ENCODE measurements at places on chromosomes 3 and 15. TPM values are rescaled to one million over a fixed set of nuclear protein-coding genes. Genes with fewer than 3 reads are reported as not detected.

DNA sequence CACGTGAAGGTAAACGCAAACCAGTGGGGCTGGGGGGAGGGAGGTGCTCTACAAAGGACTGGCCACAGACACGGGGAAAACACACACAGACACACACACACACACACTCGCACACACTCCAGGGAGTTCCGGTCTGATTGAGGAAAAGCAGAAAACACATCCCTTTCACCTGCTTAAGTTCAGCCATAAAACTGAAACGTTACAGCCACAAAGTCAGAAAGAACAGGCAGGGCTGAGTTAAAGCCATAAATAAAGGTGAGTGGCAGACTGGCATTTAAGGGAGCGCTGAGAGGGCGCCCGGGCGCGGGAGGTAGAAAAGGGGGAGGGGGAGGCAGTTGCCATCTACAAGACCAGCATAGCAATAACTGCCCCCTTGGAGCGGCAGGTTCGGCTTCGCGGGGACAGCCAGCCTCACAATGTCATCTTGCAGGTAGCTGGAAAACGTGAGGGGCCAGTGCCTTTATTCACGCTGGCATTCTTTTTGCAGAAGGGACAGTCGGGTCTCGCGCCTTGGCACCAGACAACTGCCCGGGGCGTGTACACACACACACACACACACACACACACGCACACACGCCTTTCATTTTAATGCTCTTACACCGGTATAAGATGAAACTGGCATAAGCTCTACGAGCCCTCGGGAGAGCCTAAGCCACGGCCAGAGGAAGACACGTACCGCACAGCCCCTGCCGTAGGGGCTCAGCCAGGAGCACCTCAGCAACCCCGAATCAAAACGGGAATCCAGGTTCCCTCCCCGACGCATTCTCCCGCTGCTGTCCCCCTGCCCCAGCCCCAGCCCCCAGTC is 866 bp downstream of the TNIK start:
- no peak for DNase-seq

GRCh38 chr3:188796122-188796631 is 375.6 kb upstream of the TPRG1 start:
- DNase-seq, result peak; percentile 39

Gene HEMK1
- 27.4 TPM for total RNA-seq

Gene NANOGP8
- total RNA-seq, result not detected

GRCh38 chr3:31213869-31214486 is 318.7 kb upstream of the STT3B start:
- DNase-seq, result peak; percentile 79

DNA sequence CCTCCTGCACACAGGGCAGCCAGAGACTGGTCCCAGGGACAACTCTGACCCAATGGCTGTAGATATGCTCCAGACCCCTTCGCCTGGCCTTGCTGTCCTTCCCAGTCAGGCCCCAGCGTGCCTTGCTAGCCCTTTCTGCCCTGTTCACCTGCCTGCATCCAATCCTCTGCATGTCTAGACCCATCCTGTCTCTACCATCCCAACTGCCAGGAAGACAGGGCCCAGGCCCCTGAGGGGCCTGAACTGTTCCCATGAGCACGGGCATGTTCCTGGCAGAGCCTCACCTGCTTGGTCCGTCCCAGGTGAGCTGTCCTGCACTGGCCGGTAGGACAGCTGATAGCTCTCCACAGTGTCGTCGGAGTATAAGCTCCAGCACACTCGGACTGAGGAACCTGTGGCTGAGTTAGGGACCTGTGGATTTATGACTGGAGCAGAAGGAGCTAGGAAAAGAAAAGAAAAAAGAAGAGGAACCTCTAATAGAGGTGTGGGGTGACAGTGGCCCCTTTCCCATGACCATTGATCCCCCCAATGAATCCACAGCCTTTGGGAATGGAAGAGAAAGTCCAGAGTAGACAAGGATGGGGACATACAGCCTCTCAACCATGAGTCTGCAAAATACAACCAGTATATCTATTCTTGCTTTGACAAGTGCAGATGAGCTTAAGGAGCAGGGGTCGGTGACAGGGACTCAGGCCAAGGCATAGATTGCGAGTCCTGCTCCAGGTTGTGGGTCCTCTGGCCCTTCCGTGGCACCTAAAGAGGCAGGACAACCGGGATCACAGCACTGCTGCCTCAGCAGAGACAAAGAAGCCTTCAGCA is 33.9 kb downstream of the FSD2 start:
- no peak for DNase-seq

GRCh38 chr3:145620486-145620885 is 540.5 kb downstream of the PLOD2 start:
- no peak for DNase-seq

- DNase-seq, result peak; percentile 57
These were observed 3.5 kb downstream of the CSK start for GRCh38 chr15:74785194-74786032.

- no peak for DNase-seq
These were observed 199.9 kb upstream of the CTDSPL start for GRCh38 chr3:37661615-37662306.

GRCh38 chr15:98154863-98155262 is 194.4 kb downstream of the ARRDC4 start:
- no peak for DNase-seq

- no peak for DNase-seq
These were observed 34.5 kb downstream of the PSTPIP1 start for GRCh38 chr15:77029166-77030047.

GRCh38 chr15:83292317-83292716 is 7.9 kb upstream of the BNC1 start:
- no peak for DNase-seq

DNA sequence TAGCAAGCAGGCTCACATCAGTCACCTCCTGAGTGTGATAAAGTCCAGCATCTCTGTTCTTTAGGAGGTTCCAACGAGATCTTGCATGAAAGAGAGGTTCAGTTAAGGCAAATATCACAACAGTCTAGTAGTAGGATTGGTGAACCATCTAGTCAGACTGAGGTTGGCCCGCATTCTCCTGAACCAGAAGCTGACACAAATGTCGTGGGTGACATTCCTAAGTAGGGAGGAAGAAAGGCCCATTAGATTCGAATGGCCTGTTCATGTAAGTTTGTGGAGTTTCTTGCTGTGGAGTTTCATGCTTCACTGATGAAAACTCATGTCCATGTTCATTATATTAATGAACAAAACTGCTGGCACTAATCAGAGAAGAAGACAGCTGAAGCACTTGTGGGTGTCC is 66.7 kb upstream of the XCR1 start:
- DNase-seq, result no peak

DNA sequence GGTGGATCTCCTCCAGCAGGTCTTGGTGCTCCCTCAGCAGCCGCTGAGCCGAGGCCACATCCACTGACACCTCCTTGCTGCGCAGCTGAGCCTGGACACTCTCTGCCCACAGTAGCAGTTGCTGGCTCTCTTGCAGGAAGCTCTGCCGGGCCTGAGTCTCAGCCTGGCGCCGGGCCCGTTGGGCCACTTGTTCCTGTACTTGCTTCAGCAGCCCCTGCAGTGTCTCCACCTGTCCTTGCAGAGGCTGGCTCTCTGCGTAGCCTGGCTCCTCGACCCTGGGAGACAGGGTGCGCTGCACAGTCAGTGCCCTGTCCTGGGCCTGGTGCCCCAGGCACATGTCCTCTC is 15.5 kb downstream of the SPTBN5 start:
- DNase-seq, result no peak

Gene POLQ
- 56.8 TPM for total RNA-seq

- DNase-seq, result no peak
These were observed 234.3 kb downstream of the SQOR start for GRCh38 chr15:45869034-45869668.

DNA sequence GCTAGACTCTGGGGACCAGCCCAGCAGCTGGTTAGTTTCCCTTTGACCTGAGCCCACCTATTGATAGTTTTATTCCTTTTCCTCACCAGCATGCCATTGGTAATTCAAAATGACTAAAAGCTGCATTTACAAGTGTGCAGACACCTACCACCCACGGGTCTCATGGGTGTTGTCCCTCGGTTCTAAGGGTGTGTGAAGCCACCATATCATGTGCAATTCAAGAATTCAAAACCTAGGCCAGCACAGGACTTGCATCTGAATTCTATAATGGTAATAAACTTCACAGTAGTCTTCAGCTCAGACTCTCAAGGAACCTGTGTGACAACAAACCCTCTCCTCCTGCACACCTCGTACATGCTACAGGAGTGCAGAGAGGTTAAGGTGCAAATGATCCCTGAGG is 55.3 kb downstream of the NTRK3 start:
- no peak for DNase-seq

Gene GABRB3
- total RNA-seq, result 6.5 TPM

GRCh38 chr3:35524856-35525255 is 114.5 kb upstream of the ARPP21 start:
- no peak for DNase-seq

DNA sequence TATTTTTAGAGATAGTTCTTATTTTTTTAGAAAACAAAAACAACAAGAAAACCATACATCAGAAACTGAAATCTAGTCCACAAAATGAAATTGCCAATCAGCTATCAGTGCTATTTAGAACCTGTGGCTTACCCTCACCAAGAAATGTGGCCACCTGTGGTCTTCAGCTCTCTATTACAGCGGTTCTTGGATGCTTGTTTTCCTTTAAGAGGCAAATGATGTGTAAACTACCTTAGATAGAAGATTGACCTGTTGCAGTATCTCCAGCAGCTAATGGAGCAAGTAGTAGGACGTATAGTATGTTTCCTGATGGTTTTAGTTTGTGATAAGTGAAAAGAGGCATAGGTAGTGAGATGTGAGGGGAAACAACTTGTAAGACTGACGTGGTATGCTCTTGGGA is 21.2 kb downstream of the TFG start:
- DNase-seq, result no peak

GRCh38 chr15:60297047-60297446 is 100.7 kb downstream of the ANXA2 start:
- no peak for DNase-seq

DNA sequence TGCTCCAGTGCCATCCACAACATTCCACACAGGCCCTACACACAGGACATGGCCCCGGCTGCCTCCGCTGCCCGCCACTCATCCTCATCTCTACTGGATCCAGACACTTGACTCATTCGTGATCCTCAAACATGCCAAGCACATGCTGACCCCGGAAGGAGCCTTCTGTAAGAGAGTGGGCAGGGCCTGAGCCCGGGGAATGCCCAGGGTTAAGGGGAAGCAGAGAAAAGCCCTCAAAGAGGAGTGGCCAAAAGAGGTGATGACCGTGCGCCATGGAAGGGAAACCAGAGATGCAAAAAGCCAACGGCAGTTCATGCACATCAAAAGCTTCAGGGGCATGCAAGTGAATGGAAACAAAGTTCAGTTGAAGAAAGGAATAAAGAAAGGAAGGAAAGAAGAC is 46.1 kb downstream of the RFTN1 start:
- no peak for DNase-seq

- DNase-seq, result no peak
These were observed 262.7 kb upstream of the KCNH8 start for GRCh38 chr3:18885612-18886011.

- no peak for DNase-seq
These were observed 64.5 kb downstream of the FLNB start for GRCh38 chr3:58072763-58073130.

Gene THUMPD3
- 57.0 TPM for total RNA-seq

DNA sequence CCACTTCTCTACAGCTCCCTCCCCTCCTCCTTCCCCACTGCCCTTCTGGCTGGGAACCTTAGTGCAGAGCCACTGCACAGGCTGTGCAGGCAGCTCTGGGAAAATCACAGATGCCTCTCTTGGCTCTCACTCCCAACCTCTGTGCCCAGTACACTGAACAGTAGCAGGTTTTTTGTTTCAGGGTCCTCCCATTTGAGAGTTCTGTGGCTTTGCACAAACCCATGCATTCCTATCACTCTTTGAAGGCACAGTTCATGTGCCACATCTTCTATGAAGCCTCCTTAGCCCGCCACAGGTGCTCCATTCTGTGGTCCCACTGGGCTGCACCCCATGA is 103.9 kb downstream of the SNRK start:
- no peak for DNase-seq

Gene IGDCC3
- not detected for total RNA-seq

Gene CXCR6
- total RNA-seq, result not detected

- DNase-seq, result peak; percentile 97
These were observed 151.9 kb upstream of the UBE2E1 start for GRCh38 chr3:23653647-23654525.

- no peak for DNase-seq
These were observed 3.0 kb downstream of the RAB6B start for GRCh38 chr3:133892541-133893231.

Gene NR2E3
- total RNA-seq, result not detected

GRCh38 chr3:157527131-157527881 is 24.1 kb upstream of the VEPH1 start:
- no peak for DNase-seq

Gene B3GNT5
- total RNA-seq, result not detected

- DNase-seq, result no peak
These were observed 1073.9 kb downstream of the PLOD2 start for GRCh38 chr3:145087038-145087437.

GRCh38 chr3:181860235-181860634 is 148.5 kb downstream of the SOX2 start:
- no peak for DNase-seq

Gene CCR4
- total RNA-seq, result not detected

DNA sequence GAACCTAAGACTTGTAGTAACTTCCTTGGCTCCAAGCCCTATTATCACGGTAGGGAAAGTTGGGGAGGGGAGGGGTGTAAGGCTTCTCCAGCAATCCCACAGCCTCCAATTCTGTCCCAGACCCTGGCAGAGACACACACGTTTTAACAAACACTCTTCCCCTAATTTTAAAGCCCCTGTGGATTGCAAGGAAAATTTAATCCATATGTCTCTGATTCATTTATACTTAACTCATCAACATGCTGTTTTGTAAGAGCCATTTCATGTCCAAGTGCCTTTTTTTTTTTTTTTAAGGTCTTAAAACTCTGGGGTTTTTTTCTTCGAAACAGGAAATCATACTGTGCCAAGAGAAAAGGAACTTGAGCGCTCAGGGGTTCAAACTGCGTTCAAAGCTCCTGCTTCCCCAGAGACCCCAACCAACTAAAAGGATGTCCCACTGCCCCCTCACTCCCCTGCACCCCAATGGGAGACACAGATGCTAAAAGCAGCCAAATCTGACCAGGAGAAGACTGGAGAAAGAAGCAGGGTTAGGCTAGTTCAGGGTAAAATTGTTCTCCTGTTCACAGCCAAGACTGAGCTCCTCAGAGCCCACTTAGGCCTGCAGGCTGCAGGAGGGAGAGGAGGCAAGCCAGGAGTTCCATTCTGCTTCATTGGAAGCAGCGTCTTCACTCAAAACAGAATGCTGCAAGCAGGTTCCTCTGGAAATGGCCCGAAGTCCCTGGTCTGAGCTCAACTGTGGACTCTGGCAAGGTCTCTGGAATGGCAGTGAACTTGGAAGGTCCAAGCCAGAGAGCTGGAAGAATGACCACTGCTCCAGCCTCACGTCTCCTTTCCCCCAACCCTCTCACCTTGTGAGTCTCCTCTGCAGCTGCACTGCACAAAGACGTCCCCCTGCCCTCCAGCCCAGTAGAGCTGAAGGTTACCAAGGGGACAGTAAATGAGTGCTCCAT is 172.5 kb downstream of the NTRK3 start:
- DNase-seq, result no peak
